CD8-positive, alpha-beta memory T cell (primary cell): ENCODE measurements at places on chromosomes 1 and 21. TPM values are rescaled to one million over a fixed set of nuclear protein-coding genes. Genes with fewer than 3 reads are reported as not detected.
A peak's percentile ranks its signal among the peaks of the same experiment; 100 is the strongest.

GRCh38 chr1:221795380-221795779 lies 53.5 kb upstream of the DUSP10 start:
- H3K36me3 ChIP-seq: no peaks in the 10 kb centered on the region
- H3K27me3 ChIP-seq: no peaks in the 10 kb centered on the region
- H3K4me3 ChIP-seq: no peak overlapping the region
- H3K4me1 ChIP-seq: peaks cover 6% of the 10 kb centered on the region

GRCh38 chr1:178055779-178056471 lies 38.0 kb upstream of the RASAL2 start:
- H3K36me3 ChIP-seq: no peaks in the 10 kb centered on the region
- DNase-seq: no peak
- no peaks in the 10 kb centered on the region for H3K4me1 ChIP-seq
- no peak overlapping the region for H3K27ac ChIP-seq
- no peak overlapping the region for H3K4me3 ChIP-seq

- H3K27me3 ChIP-seq: no peaks in the 10 kb centered on the region
- H3K4me3 ChIP-seq: no peak overlapping the region
- no peaks in the 10 kb centered on the region for H3K36me3 ChIP-seq
- DNase-seq: no peak
- H3K27ac ChIP-seq: no peak overlapping the region
These were observed 20.7 kb upstream of the HAO2 start for GRCh38 chr1:119347858-119348257.

DNA sequence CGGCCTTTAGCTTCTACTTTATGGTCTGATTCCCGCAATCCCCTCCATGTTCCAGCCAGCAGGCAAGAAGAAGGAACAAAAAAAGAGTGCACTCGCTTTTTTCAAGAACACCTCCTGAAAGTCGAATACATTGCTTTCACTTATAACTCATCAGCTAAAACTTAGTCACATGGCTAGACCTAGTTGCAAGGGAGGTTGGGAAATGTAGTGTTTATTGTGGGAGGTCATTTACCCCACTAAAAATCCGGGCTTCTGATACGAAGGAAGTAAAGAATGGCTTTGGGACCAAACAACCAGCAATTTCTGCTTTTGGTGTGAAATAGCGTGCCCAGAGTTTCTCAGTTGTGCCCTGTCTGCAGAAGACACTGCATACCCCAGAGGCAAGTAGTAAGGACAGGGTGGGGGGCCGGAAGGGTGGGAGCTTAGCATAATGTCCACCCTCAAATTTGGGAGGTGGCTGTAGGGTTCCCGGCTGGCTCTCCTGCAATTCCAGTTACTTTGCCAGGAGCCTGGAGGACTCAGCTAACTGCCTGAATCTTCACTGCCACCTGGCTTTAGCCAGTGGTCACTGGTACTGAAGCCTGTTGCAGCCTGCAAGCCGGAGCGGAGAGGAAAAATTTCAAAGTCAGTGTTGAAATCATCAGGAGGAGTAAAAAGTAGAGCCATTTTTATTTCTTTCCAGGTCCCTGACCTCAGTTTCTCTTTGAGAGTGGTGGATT lies 57.7 kb upstream of the F3 start:
- no peak for DNase-seq
- no peaks in the 10 kb centered on the region for H3K36me3 ChIP-seq
- no peak overlapping the region for H3K27ac ChIP-seq

- no peaks in the 10 kb centered on the region for H3K4me1 ChIP-seq
- no peak for DNase-seq
- no peaks in the 10 kb centered on the region for H3K27me3 ChIP-seq
- no peak overlapping the region for H3K27ac ChIP-seq
- H3K4me3 ChIP-seq: no peak overlapping the region
These were observed 340.3 kb downstream of the BRINP2 start for GRCh38 chr1:177511036-177511435.

- H3K4me1 ChIP-seq: no peaks in the 10 kb centered on the region
- DNase-seq: no peak
- no peaks in the 10 kb centered on the region for H3K36me3 ChIP-seq
- H3K4me3 ChIP-seq: no peak overlapping the region
- no peaks in the 10 kb centered on the region for H3K27me3 ChIP-seq
These were observed 24.8 kb upstream of the PRDM2 start for GRCh38 chr1:13675151-13675651.

DNA sequence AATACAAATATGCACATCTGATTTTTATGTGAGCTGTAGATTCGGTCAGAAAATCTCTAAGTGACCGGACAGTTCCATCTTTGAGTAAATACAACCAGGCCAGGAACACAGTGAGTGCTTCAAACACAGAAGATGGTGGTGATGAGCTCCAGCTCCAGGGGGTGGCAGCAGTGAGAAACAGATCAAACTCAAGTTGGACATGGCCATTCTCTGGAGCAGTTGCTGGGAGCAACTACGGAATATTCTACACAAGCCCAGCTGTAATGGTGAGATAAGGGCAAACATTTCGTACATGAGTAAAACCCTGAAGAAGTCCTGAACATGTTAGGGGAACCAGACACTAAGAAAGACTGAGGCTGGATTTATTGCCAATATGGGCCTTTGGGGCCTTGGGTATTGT lies 100.7 kb downstream of the BARHL2 start:
- no peak overlapping the region for H3K4me3 ChIP-seq
- DNase-seq: no peak

- H3K27me3 ChIP-seq: no peaks in the 10 kb centered on the region
- DNase-seq: no peak
- peaks cover 38% of the 10 kb centered on the region for H3K4me1 ChIP-seq
- H3K27ac ChIP-seq: peak overlapping the region; percentile 17
These were observed 253.1 kb upstream of the FGGY start for GRCh38 chr1:59043796-59044195.

GRCh38 chr1:64312431-64312830 lies 109.0 kb downstream of the UBE2U start:
- H3K27ac ChIP-seq: no peak overlapping the region
- no peak overlapping the region for H3K4me3 ChIP-seq
- no peaks in the 10 kb centered on the region for H3K4me1 ChIP-seq

ARTN gene
- 0.49 TPM for total RNA-seq

RNU1-1 gene
- total RNA-seq: 1,300 TPM

TMEM167B gene
- 30.3 TPM for total RNA-seq

RPE65 gene
- not detected for total RNA-seq

LCE3E gene
- total RNA-seq: not detected

CRNN gene
- total RNA-seq: not detected

TEDDM1 gene
- total RNA-seq: not detected
